ENCODE measurements at places on chromosomes 4 and X. TPM values are rescaled to one million over a fixed set of nuclear protein-coding genes. Genes with fewer than 3 reads are reported as not detected.

UCP1 gene
- total RNA-seq: not detected

SPATA18 gene
- 0.47 TPM for total RNA-seq

HTR2C gene
- total RNA-seq: not detected

UGT2B10 gene
- 0.27 TPM for total RNA-seq

TCEAL5 gene
- not detected for total RNA-seq

DNA sequence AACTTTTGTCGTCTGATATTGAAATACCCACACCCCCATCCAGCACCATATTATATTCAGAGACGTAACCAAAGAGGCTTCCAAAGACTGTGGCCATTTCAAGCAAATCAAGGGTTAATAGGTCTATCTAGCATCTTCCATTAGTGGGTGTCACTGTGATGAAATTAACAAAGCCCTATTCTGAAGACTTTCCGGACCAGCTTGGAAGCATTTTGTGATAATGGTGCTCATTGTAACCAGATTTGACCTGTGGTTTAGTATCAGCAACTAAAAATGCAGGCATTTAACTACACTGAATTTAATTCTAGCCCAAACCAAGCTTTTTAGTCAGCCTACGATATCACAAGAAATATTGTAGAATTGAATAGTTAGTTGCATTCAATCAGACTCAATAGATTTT, 309.7 kb upstream of the TENM3 start:
- no peak overlapping the region for H3K4me3 ChIP-seq
- no peaks in the 10 kb centered on the region for H3K4me1 ChIP-seq
- H3K36me3 ChIP-seq: no peaks in the 10 kb centered on the region
- H3K27ac ChIP-seq: no peak overlapping the region
- H3K27me3 ChIP-seq: peaks cover under 1% of the 10 kb centered on the region

DNA sequence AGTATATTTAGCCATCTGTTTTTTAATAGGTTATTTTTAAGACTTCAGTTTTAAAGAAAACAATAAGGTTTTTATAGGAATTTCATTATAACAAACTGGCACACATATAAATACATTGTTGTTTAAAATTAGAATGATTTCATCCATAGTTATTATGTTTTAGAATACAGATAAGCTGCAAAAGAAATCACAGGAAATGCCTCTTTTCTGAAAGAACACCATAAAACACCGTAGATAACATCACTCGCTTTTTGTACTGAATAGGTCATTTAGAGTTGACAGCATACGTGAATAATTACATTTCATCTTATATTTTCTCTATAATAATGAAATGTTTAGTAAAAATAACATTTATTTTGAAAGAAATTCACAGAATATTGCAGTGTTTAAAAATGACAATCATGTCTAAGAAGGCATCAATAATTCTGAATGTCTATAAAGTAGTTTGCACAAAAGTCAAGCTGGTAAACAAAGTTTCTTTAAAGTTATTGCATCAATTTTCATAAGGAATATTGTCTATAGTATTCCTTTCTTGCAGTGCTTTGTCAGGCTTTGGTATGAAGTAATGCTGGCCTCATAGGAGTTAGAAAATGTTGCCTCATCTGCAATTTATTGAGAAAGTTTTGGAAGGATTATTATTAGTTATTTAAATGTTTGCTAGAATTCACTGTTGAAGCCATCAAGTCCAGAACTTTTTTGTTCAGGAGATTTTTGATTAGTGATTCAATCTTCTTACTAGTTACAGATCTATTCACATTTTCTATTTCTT, 17.9 kb upstream of the VEGFC start:
- no peak overlapping the region for H3K4me3 ChIP-seq
- H3K36me3 ChIP-seq: no peaks in the 10 kb centered on the region
- H3K27ac ChIP-seq: no peak overlapping the region
- no peak for DNase-seq
- no peaks in the 10 kb centered on the region for H3K27me3 ChIP-seq

DNA sequence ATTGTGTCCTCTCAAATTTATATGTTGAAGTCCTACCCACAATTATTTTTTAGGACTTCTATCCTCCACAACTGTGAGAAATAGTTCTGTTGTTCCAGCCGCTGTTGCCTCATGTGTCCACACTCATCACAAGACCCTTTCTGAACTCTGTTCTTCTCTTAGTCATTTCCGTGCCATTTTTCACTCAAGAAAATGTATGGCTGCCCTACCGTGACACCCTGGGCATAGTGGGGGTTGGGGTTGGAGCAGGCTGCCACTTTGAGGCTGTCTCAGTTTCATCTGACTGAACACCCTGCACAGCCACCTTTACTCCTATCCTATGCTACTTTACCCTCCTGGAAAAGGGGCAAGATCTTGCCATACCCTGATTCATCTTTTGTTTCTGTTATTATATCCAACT, 319.1 kb downstream of the TENM3 start:
- DNase-seq: no peak
- peaks cover 59% of the 10 kb centered on the region for H3K27me3 ChIP-seq
- no peaks in the 10 kb centered on the region for H3K4me1 ChIP-seq
- no peak overlapping the region for H3K27ac ChIP-seq
- H3K4me3 ChIP-seq: no peak overlapping the region
- H3K36me3 ChIP-seq: no peaks in the 10 kb centered on the region

GRCh38 chrX:3567686-3568085, 145.8 kb downstream of the PRKX start:
- no peaks in the 10 kb centered on the region for H3K4me1 ChIP-seq
- DNase-seq: no peak
- no peak overlapping the region for H3K4me3 ChIP-seq
- H3K27ac ChIP-seq: no peak overlapping the region
- no peaks in the 10 kb centered on the region for H3K27me3 ChIP-seq
- no peaks in the 10 kb centered on the region for H3K36me3 ChIP-seq

GRCh38 chr4:182697094-182697493, 220.1 kb downstream of the DCTD start:
- no peak overlapping the region for H3K4me3 ChIP-seq
- DNase-seq: no peak
- peaks cover 26% of the 10 kb centered on the region for H3K27me3 ChIP-seq
- H3K36me3 ChIP-seq: no peaks in the 10 kb centered on the region
- H3K4me1 ChIP-seq: no peaks in the 10 kb centered on the region

- no peak for DNase-seq
- no peak overlapping the region for H3K27ac ChIP-seq
- H3K4me1 ChIP-seq: no peaks in the 10 kb centered on the region
- H3K4me3 ChIP-seq: no peak overlapping the region
These were observed 14.9 kb downstream of the ADH1A start for GRCh38 chr4:99275885-99276284.

All from HCT116 (cell line).